NCI-H460 (cell line): ENCODE measurements at places on chromosomes 2 and 18.

DNA sequence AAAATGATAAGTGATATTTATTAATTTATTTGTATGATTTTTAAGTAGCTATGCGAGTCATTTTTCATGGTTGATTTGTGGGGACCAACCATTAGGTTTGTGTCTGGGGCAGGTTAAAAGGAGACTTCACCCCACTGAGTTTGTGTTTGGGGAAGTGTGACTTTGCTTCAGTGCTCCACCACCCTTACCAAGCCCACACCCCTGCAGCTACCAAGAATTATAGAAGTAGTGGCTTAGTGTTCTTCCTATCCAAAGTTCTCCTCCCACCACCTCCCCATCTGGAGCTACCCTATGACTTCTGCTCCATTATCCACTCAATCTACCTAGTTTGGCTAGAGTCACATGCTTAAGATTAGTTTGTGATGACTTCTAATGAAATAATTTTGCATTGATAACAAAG, 182.1 kb upstream of the ZEB2 start:
- no peak for DNase-seq

- DNase-seq: no peak
These were observed 21.6 kb downstream of the PTPN2 start for GRCh38 chr18:12862467-12862866.

- DNase-seq: peak; percentile 19
These were observed at the start of gene TCF4 for GRCh38 chr18:55588111-55588869. TCF4 (minus strand) TSS chr18:55588192; CDS start chr18:55587116, 1,076 bp downstream.

GRCh38 chr18:45962866-45963265, 4.3 kb downstream of the EPG5 start:
- no peak for DNase-seq

DNA sequence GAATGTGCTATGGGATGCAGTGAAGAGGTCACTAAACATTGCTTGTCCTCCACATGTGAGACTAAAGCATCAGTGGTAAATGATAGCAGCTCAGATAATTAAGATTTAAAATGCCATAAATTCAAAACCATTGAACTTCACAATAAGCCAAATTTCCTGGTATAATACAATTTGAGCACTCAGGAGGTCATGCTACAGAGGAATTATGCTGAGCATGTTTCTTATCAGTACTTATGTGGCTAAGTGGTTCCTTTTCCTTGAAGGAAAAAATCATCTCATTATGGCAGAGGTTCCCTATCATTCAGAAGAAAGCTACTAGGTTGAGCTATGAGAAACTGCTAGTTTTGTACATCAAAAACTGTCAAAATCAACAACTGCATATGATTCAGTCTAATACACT, 156.6 kb downstream of the AGPS start:
- DNase-seq: no peak

GRCh38 chr2:119857742-119858141, 98.0 kb downstream of the PTPN4 start:
- DNase-seq: no peak

- DNase-seq: peak; percentile 69
These were observed 1.2 kb upstream of the NPAS2 start for GRCh38 chr2:100818606-100819369.
